H9 (cell line): ENCODE measurements at places on chromosomes 6 and 20. TPM values are rescaled to one million over a fixed set of nuclear protein-coding genes. Genes with fewer than 3 reads are reported as not detected.

Gene NEU1
- total RNA-seq: 35.1 and 36.2 TPM in 2 replicates

DNA sequence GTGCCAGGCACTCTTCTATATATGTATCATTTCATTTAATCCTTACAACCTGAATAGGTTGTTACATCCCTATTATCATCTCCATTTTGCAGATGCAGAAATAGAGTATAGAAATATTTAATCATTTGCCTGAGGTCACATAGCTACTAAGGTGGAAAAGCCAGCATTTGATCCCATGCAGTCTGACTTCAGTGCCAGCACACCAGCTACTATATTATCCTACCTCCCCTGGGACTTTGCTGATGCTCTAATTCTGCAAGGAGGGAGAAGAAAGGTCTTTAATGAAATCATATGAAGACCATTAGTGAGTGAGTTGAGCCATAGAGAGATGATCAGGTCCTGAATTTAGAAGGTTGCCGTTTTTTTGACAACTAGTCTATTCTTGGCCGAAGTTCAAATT, 53.7 kb downstream of the TOP1 start:
- no peaks in the 10 kb centered on the region for H3K4me1 ChIP-seq
- H3K27me3 ChIP-seq: no peaks in the 10 kb centered on the region

- H3K4me3 ChIP-seq: no peak overlapping the region
- H3K36me3 ChIP-seq: peaks cover 6% of the 10 kb centered on the region
These were observed 435.1 kb downstream of the PREX1 start for GRCh38 chr20:48392407-48393310.

Gene FRS3
- total RNA-seq: 4.6 and 4.8 TPM in 2 replicates
